ENCODE measurements at places on chromosomes 2 and 18.

DNA sequence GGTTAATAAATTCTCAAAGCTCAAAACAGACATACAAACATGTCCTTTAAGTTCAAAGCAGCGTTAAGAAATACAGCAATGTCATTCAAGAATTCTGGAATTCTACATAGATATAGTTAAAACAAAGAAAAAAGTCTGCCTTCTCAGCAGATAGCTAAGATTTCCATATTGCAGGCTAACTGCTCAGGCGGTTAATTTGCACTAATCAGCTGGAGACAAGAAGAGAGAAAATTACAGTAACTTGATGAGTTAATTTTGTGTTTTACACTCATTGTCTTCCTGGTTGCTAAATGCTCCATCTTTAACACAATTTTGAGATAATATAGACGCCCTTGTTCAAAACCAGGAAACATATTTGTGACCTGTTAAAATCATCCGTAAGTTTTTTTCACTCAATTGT lies 1012.0 kb downstream of the LRP1B start:
- DNase-seq: no peak

GRCh38 chr2:25341011-25341727 lies 556 bp downstream of the DNMT3A start:
- no peak for DNase-seq

- DNase-seq: no peak
These were observed 43.0 kb upstream of the ITGB6 start for GRCh38 chr2:160242893-160243564.

DNA sequence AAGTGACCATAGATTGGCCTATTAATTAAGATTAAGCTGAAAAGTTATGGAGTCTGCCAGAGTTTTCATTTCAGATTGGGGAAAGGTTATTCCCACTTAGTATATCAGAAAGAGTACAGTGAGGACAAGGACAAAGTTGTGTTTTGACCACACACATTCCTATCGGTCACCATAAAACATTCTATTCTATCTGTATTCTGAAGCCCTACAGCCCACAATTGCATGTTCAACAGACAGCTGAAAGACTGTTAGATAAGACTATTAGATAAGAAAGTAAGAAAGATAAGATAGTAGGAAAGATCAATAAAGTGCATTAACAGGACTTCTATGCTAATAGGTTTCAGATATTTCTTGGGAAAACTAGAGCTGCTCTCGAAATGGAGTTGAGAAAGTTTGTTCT lies 26.7 kb upstream of the ACYP2 start:
- no peak for DNase-seq

- no peak for DNase-seq
These were observed 185.3 kb downstream of the PARD3B start for GRCh38 chr2:204730603-204731002.

DNA sequence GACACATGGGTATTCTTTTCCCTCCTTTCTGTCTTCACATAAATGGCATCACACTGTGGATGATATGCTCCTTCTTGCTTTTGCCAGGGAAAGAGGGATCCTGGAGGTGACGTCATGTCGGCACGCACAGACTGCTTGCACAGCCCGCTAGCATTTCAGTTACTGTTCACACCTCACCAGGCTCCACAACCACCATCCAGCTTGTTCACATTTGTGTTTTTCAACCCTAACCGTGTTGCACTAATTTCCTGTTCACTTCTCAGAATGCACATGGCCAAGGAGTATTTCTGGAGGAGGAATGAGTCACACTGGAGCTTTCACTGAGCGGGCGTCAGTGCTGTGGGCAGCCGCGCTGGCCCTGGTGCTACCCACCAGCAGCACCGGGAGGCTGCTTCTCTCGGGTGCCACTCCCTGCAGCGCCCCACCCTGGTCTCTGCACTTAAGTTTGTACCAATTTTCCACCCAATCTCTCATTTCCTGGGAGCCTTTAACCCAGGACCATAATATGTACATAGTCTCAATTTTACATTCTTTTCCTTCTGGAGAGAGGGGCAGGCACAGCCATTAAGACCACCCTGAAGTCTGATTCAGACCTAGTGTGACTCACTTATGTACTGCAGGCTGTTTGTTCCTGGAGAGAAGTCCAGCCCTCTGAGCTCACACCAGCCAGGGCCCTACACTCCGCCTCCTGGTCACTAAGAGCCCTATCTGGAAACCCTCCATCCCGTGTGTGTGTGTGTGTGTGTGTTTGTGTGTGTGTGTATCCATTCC lies 65.1 kb downstream of the MBP start:
- no peak for DNase-seq

All from stimulated activated CD8-positive, alpha-beta memory T cell treated with anti-CD3 and anti-CD28 coated beads, Interleukin-7, amount 100 ng/mL, for 24 hours (primary cell).